ENCODE measurements at places on chromosomes 2 and 18.

DNA sequence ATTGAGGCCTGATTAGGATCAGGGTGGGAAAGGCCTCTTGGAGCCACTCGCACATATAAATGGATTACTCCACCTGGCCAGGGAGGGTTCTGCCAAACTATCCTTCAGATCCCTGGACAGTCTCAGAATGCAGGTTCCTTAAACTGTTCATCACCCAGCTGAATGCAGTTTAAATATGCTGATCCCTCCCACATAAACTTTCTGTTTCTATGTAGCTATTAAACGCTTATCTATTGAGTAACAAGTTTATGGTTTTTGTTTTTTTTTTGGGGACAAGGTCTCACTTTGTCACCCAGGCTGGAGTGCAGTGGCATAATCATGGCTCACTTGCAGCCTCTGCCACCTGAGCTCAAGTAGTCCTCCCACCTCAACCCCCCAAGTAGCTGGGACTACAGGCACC is 1.9 kb downstream of the CAD start:
- no peak for DNase-seq

GRCh38 chr2:189854187-189854586 is 69.9 kb downstream of the PMS1 start:
- no peak for DNase-seq

GRCh38 chr2:184371641-184372040 is 226.7 kb upstream of the ZNF804A start:
- no peak for DNase-seq

DNA sequence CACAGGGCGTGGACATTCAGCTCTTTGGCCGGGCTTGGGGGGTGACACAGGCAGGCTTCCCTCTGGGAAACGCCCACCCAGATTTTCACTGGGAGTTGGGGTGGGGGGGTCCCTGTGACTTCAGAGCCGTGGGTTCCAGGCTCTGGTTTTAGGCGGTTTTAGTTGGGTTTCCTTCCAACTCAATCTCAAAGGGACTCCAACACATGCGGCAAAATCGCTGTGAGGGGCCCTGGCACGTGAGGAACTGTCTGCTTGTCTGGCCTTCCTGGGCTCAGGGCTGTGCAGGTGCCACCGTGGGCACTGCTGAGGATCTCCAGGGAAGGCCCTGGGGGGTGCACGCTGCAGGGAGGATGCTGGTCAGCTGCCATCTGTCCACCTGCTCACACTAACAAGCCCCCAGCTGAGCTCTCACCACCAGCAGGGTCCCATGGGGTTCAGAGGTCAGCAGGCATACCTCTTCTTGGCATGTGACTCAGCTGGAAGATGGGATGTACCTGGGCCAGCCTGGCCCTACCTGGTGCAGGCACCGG is 11.7 kb downstream of the HS6ST1 start:
- no peak for DNase-seq

DNA sequence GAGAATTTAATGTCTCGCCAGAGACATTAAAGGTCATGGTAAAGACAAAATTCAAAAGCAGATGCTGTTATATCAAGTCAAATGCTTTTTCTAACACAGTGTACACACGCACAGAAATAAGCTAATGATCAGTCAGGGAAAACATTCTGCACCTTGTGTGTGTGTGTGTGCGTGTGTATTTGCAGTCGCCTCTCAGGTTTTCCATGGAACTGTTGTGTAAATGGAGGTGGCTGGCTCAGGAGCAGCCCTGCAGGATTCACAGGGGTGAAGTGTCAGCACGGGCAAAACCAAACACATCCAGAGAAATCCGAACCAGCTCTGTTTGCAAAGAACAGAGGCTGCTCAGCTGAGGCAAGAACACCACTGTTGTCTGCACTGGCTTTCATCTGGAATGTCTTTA is 76.2 kb upstream of the YWHAQ start:
- no peak for DNase-seq

Data from activated naive CD4-positive, alpha-beta T cell (primary cell).